Stimulated activated CD4-positive, alpha-beta T cell treated with anti-CD3 and anti-CD28 coated beads, Interleukin-1b, Interleukin-23, amount 100 ng/mL, for 48 hours (primary cell): ENCODE measurements at places on chromosomes 11 and 22.

DNA sequence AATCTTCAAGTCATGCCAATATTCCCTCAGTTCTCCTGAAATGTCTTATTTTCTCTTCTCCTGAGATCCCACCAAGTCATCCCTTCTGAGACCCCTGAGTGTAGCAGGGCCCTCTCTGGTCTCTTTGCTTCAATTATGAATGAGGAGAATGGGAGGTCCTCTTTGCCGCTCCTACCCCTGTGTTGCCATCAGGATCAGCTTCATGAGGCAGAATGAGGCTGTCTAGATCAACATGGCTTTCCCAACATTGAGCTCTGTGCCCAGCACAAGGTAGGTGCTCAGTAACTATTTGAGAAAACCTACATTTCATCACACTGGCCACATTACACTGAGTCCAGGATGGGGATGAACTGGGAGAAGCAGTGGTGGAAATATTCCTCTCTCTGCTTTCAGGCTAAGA, 107.2 kb downstream of the ZNF280B start:
- no peak for DNase-seq

DNA sequence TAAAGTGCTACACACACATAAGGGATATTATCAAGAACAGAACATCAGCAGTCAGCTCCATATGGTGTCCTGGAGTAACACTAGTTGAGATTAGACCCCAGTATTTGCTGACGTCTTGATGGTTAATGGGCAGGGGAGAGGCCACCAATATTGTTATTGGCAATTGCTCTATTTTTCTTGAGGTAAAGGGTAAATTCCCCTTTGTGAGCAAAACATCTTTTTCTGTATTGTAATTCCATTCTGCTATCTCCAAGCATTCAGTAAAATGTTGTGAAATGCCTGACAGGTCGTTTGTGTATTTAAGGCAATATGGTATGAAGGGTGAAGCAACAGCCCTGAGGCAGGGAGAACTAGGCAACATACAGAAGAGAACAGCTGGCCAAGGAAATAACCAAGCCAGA, 21.9 kb downstream of the PC start:
- DNase-seq, result no peak

GRCh38 chr11:75240311-75241035, at the start of gene TPBGL:
Gene TPBGL, plus strand, starts transcription at chr11:75240774. Its CDS starts 276 bp downstream, at chr11:75241050.
- DNase-seq, result no peak

DNA sequence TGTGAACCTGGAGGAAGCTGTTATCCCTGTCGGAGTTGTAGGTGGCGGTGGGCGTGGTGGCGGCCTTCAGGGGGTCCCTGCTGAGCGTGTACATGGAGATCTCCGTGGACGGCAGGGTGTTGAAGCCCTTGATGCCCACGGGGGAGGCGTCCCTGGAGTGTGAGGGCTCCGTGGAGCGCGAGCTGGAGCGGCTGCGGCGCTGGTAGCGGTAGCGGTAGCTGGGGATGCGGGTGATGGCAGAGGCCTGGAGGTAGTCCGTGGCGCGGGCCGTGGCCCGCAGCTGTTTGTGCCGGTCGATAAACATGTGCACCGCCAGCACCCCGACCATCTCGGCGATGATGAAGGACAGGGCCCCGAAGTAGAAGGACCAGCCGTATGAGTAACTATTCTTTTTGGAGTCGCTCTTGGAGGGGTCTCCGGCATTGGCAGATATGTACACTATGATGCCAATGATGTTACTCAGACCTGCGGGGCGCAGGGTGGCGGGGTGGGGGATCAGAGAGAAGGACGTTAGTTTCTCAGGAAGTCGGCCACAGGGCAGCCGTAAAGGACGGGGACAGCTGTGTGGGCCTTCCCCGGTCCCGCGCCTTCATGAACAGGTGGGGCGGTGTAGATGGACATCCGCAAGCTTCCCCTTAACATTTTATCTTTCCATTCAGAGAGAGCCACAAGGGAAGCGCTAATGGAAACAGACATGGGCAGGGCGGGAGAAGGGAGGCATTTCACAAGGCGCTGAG, 35.6 kb upstream of the EIF3D start:
- no peak for DNase-seq

DNA sequence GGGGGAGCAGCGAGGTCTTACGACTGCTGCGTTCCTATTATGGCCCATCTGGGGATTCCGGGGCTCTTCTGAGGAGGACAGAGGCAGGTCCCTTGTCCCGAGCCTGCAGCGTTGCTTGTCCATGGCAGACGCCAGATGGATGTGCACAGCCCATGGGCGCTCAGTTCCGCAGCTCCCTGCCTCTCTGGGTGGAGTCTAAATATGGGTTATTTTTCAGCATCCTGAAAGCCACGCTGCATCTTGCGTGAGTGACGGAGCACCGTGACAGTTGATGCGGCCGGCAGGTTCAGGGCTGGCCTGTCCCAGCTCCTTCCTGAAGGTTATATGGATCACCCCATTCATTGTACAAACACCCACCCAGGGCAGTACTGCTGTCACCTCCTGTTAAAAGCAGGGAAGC, 1169.4 kb downstream of the BRD1 start:
- DNase-seq, result no peak

DNA sequence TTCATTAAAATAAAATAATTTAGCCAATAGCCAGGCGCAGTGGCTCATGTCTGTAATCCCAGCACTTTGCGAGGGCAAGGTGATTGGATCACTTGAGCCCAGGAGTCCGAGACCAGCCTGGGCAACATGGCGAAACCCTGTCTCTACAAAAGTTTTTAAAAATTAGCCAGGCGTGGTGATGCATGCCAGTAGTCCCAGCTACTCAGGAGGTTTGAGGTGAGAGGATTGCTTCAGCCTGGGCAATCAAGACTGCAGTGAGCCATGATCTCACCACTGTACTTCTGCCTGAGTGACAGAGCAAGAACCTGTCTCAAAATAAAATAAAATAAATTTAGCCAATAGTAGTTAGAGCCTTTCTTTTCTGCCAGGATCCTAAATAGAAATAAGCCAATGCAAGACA, 12.2 kb downstream of the HPS5 start:
- DNase-seq, result no peak

GRCh38 chr11:109785714-109786113, 307.5 kb upstream of the ZC3H12C start:
- no peak for DNase-seq

DNA sequence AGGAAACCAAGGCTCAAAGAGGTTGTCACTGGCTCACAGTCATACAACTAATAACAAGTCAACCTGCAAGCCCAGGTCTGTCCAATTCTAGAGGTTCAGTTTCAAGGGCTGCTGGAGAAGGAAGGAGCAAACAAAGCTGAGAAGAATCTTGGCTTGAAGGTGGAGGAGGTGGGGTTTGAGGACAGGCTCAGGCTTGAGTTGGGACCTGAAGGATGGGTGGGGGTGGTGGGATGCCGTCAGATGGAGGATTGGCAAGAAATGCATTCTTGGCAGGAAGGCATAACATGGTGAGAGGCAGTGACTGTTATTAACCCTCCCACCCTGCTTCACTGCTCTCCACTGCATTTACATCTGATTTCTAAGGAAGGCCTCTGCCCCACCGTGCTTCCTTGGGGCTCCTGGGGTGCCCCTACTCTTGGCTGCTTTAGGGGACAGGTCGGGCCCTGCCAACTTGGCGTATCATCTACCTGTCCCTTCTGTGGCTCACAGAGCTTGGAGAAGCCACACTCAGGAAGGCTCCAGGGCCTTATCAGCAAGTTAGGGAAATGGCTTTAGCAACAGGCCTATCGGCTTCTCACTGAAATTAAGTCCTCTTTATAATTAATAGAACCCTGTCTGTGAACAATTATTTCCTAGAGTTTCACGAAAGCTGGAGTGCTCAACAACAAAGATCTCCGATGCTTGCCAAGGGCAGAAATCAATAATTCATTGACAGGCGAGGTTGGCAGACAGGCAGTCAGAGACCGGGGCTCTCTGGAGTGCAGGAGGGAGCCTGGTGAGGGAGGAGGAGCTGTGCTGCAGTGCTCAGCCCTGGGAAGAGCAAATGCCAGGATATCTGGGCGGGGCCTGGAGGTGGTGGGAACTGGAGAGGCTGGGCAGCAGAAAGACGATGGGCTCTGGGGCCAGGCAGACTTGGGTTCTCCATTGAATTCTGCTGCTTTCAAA, 84.9 kb upstream of the NARS2 start:
- no peak for DNase-seq

- no peak for DNase-seq
Measured at GRCh38 chr11:45948356-45948755, 25.9 kb downstream of the LARGE2 start.

DNA sequence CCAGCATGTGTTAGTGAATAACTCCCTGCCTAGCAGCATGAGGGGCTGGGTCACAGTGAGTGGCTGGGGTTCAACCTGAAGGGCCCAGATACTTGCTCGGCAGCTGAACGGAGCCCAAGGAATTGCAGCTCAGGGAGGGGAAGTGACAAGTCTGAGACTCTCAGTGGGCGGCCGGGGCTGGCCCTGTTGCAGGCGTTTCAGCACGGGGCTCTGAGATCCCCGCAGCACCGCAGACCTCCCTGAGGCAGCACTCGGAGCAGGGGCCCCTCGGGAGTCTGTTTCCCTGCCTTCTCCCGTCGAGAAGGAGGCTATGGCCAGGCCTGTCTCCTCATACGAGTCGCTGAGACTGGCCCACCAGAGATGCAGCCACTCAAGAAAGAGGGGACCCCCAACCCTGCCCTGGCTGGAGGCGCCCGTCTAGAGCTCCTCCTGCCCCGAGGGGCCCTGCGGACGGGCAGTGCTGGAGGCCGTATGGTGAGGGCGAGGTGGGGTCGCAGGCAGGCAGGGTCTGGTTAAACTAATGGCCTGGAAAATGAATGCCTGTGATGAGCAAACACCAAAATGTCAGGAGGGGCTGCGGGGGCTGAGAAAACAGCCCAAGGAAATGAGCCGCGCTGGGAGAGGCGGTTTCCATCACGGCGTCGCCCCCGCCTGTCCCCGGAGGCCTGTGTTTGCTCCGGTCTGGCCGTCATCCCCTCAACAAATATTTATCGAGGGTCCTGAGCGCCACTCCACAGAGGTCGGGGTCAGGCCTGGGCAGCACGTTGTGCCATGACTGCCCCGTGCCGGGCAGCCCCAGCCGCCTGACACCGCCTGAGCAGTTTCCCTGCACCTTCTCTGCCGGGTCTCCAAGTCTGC, 9.3 kb downstream of the TSSC4 start:
- DNase-seq, result no peak

- no peak for DNase-seq
Measured at GRCh38 chr22:46694416-46695170, 43.5 kb downstream of the CERK start.

- no peak for DNase-seq
Measured at GRCh38 chr11:83990160-83990733, 704.1 kb upstream of the CCDC90B start.

DNA sequence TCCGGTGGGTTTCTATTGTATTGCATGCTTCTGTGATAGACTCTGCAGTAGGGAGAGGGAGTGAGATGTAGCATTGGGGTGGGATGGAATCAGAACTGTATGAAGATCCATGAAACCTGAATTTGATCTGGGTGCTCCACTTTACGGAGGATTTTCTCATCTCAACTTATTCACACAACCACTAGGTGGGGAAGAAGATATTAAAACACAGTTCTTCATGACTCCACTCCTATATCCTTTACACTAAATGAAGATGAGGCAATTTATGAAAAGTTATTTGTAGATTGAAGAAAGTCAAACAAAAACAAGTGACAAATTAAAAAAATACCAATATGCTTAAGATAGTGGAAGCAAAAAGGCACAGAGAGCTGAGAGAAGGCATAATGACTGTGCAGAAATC, 92.6 kb upstream of the PDGFD start:
- no peak for DNase-seq

DNA sequence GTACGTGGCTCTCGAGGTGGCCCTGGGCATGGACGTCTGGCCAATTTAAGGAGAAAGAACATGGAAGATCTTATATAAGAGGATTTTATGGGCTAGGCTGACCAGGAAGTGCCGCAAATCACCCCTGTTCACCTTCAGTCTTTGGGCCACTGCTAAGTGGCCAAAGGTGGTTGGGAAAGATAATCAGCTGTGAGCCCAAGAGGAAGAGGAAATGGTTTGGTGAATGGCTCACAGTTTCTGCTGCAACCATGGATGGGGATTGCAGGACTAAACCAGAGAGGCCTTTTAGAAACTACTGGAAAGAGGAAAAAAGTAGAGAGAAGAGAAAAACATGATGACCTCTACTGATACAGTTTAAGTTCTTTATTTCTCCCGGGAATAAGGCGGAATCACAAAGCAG, 96.0 kb upstream of the ARHGAP20 start:
- DNase-seq, result no peak

- no peak for DNase-seq
Measured at GRCh38 chr11:64770120-64770519, 8.2 kb downstream of the SF1 start.

DNA sequence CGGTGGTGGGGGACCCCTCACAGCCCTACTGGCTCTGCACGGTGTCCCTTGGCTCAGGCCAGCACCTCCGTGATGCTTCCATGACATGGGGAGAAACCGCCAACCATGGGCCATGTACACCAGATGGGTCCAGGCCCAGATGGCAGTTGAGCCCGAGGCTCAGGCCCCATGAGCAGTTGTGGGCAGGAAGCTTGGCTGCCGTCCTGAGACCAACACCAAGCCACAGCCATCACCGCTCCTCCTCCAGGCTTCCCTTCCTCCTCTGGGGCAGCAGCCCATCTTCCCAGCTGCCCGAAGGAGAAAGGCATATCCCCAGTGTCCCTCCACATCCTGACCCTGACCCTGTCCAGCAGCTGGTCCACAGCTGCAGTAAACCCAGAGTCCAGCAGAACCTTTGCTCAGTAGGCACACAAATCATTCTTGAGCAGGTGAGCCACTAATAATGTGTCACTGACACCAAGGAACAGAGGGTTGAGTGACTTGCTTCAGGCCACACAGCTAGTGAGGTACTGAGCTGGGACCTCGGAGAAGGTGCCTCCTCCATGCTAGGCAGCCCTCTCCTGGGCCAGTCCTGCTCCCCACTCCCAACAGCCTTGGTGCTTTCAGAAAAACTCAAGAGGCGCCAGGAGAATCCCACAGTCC, 204.9 kb downstream of the CTTN start:
- no peak for DNase-seq

DNA sequence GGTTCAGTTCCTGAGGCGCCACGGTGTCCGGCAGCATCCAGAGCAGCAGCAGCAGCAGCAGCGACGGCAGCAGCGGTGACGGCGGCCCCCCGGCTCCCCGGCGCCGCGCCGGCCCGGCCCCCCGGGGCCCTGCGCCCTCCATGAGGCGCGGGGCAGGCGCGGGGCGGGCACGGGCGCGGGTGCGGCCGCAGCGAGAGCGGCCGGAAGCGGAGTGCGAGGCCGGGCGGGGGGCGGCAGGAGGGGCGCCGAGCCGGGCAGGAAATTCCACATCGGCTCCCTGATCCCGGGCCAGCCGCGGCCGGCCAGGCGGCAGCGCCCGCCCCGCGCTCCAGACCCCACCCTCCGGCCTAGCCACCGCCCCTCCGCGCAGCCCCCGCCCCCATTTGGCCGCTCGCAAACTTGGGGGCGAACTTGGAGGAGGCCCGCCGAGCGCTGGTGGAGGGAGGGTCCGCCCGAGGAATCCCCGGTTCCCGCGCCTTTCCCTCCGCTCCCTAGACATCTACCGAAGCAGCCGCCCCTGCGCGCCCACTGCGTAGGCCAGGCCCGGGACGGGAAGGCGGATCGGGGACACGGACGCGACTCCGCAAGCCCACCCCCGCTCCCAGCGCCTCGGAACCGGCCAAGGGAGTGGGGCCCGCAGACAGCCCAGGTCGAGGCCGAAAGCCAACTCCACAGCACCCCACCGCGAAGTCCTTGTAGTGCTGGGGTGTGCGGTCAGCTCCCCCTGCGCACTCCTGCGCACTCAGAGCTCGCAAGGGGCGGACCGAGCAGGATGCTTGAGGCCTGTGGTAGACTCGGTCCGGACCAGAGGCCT, at the start of gene SCARF2:
SCARF2 (minus strand) TSS at position 213 of the 814 bp plus-strand sequence; CDS start at position 142, 71 bp downstream.
- no peak for DNase-seq
